ENCODE measurements at places on chromosomes 7 and 10.

GRCh38 chr7:159197066-159197975, 52.7 kb upstream of the VIPR2 start:
- DNase-seq, result no peak

GRCh38 chr10:17472481-17473227, 18.3 kb upstream of the ST8SIA6 start:
- no peak for DNase-seq

- DNase-seq, result no peak
These were observed 30.8 kb upstream of the GPAM start for GRCh38 chr10:112214298-112214926.

- DNase-seq, result no peak
These were observed 43.8 kb upstream of the INPP5A start for GRCh38 chr10:132493756-132494290.

DNA sequence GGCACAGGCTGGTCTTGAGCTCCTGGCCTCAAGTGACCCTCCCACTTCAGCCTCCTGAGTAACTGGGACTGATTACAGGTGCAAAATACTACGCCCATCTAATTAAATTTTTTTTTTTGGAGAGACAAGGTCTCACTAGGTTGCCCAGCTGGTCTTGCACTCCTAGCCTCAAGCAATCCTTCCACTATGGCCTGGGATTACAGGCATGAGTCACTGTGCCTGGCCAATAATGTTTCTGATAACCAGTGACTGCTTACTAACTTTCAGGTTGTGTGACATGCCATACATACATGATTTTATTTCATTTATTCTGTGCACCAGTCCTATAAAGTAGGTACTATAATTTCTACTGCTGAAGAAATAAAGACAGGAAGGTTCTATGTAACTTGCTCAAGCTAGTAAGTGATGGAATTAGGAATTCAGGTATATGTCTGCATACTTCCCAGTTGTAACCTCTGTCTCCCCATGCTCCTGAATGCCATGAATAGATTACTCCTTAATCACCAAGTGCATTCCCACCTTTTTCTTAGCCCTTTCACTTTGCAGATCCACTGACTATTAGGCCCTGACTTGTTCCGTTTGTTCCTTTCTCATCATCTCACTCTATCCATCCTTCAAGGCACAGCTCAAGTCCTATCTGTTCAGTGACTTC, 28.1 kb downstream of the MCU start:
- no peak for DNase-seq

- DNase-seq, result no peak
These were observed 108.8 kb downstream of the ACTR3B start for GRCh38 chr7:152868122-152869040.

DNA sequence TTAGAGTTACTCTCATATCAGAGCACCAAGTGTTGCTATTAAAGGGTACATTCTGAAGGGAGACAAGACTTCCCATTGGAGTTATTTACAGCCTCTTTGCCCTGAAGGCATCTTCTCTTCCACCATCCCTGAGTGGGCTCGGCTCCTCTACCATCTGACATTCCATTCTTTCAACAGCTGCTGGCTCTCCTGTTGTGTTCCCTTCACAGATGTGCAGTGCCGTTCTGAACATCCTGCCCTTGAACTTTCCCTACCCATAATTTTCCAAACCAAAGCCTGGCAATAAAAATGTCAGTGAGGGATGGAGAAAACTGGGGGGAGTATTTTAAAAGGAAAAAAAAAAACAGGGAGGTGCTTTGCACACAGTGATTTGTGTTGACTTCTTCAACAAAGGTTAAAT, 392.9 kb downstream of the KCNMA1 start:
- DNase-seq, result no peak

- no peak for DNase-seq
These were observed 53.7 kb downstream of the HIBADH start for GRCh38 chr7:27608776-27609495.

DNA sequence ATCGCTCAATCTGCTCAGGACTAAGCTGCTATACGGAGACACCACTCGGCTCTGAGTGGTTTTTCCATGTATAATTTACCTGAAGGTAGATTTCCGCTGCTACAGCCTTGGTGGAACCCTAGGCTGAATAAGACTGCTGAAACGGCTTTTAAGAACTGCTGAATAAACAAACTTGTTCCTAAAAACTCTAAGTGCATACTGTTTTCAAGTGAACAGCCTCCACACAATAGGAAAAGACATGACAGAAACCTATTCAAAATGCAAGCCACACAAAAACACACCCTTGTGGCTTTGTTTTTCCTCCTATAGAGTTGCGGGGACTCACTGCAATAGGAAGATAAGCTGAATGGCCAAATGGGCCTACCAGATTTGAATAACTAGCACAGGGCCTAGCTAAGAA, 117.2 kb downstream of the UBE2H start:
- DNase-seq, result no peak

DNA sequence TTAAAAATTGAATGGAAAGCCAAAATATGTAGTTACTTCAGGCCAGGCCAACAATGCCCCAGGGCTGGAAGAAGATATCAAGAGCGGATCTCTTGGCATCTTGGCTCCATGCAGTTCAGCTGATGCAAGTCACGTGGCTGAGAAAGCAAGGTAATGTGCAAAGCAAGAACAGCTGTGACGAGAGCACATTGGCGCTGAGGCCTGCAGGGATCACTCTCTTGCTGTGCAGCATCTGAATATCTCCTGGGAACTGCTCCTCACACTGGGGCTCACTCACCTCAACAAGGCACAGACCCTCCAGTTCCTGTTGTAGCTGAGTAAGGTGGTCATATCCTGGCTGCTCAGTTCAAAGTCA, 14.0 kb downstream of the AKR1B1 start:
- DNase-seq, result no peak

Measured in right hindlimb (tissue), 1 donor.